ENCODE measurements at places on chromosomes 5 and 9. TPM values are rescaled to one million over a fixed set of nuclear protein-coding genes. Genes with fewer than 3 reads are reported as not detected.

DNA sequence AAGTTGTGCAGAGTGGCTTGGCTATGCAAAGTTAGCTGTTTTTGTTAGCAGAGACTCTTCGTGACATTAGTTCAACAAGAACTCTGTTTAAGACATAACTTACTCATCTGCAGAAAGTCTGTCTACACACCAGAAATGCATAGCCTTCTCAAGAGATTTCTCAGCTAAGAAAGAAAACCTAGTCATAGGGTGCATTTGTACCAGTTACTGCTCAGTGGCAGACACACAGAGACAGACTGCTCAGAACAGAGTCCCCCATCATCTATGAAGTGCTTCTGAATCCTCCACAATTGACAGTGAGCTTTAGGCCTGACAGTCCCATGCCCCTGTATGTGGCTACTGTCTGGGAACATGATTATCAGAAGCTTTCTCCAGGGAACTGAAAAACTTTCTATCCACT, 56.1 kb upstream of the IFNK start:
- DNase-seq: no peak

DNA sequence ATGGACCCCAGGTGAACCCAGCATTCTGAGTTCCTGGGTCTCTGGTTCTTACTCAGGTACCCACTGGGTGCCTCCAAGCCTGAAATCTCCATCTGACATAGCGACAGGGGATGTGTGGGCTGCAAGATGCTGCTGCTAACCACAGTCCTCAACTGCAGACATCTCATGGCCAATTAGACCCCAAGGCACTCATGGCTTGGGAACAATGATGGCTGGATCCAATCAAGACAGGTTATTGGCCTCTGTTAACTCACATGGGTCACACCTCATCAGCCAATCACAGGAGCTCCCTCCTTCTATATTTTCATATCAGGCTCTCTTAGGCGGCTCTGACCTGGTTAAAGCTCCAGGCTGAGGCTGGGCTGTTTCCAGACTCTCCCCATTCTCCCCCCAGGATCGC, 57.0 kb downstream of the CXXC5 start:
- DNase-seq: no peak

DNA sequence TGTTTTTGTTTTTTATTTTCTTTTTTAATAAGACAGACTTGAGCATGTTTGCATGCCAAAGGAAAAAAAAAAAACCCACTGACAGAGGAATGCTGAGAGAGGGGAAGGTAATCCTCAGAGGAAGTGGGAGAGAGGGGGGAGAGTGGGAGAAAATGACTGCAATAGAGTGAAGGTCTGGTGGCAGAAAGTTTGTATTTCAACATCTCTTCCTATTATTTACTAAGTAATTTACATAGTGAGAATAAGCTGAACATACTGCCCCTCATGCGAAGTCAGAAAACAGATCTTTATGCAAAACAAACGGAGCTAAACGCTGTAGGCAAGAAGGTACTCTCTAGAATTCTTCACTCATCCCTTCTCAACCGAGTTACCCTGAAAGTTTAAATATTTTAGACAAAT, 45.0 kb downstream of the ELL2 start:
- DNase-seq: no peak

DNA sequence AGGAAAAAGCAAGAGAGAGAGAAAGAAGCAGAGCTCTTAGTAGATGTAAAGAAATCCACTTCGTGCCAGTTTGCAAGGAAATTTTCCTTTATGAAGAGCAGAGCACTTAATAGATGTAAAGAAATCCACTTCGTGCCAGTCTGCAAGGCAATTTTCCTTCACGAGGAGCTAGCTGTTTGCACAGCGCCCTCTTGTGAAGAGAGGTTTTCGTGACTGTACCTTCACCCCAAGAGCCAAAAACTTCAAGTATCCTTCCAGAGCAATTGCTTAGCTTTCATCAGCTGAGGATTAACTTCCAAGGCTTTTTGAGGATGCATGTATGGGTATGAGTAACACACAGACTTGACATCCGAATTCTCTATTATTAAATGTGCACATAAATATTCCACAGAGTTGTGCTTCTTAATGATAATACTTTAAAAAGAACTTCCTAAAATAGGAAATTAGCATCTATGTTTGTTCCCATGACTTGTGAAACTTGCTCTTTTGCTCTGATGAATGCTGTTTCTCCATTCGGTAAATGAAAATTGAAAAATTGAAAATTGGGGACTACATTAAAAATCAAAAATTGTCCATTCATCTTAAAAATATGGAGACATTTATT, 525.6 kb downstream of the PDE4D start:
- DNase-seq: peak; percentile 38

DNA sequence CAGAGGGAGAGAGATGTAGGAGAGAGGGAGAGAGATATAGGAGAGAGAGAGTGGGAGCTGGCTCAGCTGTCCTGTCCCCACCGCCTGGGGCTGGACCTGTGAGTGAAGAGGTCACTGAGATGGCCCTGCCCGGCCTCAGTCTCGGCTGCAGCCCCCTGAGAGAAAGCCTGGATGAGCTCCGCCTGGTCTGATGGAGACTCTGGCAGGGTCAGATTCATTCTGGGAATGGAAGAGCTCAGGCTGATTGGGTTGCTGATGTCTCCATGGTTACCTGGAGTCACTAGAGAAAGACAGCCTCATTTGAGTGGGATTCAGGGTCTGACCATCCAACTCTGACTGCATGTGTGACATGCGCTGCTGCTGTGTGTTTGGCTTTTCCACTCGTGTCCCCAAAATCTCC, 27.1 kb upstream of the SEMA4D start:
- no peak for DNase-seq

DNA sequence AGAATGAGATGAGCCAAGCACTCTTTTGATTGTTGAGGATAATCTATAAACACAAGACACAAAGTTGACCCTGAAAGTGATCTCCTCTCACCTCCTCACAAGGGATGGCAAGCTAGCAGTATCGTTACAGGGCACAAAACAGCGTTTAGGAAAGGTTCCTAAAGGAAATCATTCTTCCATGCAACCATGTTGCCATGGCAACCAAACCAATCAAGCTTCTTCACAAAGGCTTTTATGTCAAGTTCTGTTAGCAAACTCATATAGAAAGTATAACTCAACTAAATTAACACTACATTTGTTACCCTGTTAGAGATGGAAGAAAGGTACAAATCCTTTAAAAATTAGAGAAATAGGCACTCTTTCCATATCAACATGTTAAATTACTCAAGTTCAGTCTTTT, 1016.8 kb upstream of the DMAC1 start:
- no peak for DNase-seq

DNA sequence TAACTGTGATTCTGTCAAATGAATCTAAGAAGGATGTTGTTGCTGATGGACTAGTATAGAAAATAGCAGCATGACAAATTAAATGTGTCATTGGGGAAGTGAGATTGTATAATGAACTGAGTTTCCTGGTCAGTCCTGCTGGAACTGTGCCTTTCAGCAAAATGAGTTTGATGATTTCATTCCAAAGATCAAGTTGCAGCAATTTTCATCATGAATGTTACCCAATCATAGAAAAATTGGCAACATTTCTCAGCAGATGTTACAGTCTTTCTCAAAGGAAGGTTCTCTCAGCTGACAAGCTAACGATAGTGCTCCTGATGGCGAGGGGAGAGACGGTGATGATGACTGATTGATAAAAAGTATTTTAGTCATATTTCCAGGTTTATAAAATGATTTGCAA, 10.7 kb downstream of the PCDHAC2 start:
- DNase-seq: no peak

GRCh38 chr9:124218438-124218982, 39.2 kb upstream of the NEK6 start:
- DNase-seq: peak; percentile 57

GRCh38 chr9:133352635-133353340, 3.5 kb downstream of the SURF1 start:
- DNase-seq: no peak

DNA sequence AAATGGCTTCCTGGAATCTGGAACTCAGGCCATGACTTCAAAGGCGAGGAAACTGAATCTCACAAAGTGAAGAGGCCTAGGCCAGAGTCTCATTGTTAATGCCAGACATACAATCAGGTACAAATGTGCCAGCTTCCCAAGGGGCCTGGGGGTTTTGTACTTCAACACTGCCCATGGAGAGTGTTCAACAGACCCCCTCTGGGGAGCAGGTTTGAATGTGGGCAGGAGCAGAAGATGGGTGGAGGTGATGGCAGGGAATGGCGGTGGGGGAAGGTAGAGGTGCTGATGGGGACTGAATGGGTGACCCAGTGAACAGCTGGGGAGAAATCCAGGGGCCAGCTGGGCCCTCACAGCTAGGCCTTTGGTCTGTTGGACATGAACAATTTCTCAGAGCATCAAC, 12.0 kb downstream of the FOXI1 start:
- DNase-seq: no peak

GRCh38 chr5:118220556-118221195, 767.7 kb downstream of the DTWD2 start:
- DNase-seq: no peak

GRCh38 chr5:110757118-110757729, 18.4 kb downstream of the SLC25A46 start:
- no peak for DNase-seq

DNA sequence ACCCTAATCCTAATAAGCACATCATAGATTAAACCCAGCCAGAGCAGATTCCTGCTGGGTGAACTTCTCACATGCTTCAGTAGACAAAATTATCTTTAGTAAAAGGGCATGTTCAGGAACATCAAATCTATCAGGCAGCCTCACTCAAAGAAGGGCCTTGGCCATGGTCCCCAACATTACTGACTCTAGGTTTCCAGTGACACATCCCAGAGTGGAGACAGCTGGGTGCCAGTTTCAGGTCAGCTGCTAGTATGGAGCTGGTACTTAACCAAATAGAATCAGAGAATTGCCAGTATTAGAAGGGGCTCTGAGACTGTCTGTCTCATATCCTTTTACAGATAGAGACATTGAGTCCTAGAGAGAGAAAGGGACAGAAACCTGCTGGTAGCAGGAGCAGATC, 44.1 kb upstream of the GALNT10 start:
- DNase-seq: no peak

DNA sequence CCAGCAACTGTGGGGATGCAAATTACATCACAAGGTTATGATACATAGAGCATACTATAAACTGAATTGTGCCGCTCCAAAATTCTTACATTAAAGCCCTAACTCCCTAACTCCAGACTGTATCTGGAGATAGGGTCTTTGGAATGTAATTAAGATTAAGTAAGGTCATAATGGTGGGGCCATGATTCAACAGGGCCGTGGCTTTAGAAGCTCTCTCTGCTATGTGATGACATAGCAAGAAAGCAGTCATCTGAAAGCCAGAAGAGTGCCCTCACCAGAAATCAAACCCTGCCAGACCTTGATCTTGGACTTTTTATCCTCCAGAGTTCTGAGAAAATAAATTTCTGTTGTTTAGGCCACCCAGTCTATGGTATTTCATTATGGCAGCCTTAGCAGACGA, 123.9 kb downstream of the FBXL17 start:
- no peak for DNase-seq

GRCh38 chr5:79011869-79012268, 26.8 kb upstream of the ARSB start:
- no peak for DNase-seq

- no peak for DNase-seq
Observed at GRCh38 chr9:99713838-99714306, 107.8 kb upstream of the NR4A3 start.

GRCh38 chr9:109989296-109989695, 209.3 kb downstream of the PALM2AKAP2 start:
- DNase-seq: no peak

DNA sequence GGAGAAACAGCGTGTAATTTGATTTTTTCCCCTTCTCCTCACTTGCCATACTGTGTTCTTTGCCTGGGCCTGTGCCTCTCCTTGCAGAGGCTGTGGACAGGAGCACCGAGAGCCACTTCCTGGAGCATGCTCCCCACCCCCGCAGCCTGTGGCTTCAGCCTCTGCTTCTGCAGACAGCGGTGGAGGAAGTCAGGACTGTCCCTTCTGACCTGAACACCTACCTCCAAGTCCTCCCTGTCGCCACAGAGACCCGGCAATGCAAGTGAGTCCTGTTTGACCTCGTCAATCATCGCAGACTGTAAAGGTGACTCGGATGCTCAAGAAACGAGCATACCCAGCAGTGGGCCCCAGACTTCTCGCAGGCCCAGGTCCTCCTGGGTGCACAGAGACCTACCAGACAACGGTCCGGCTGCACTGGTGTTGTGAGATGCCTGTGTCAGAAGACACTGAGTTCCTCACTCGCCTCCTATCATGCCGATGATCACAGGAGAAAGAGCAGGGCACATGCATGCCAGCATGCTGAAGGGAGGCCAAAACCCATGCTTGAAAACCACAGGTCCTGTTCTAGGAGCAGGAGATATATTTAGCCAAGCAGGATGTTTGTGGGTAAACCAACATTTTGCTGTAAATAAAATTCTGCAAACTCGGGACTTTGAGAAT, 198.8 kb downstream of the AUH start:
- DNase-seq: peak; percentile 72

- DNase-seq: no peak
Observed at GRCh38 chr9:129661029-129661428, 4.4 kb upstream of the PRRX2 start.

GRCh38 chr5:158820891-158821290, 278.8 kb downstream of the EBF1 start:
- DNase-seq: no peak

DNA sequence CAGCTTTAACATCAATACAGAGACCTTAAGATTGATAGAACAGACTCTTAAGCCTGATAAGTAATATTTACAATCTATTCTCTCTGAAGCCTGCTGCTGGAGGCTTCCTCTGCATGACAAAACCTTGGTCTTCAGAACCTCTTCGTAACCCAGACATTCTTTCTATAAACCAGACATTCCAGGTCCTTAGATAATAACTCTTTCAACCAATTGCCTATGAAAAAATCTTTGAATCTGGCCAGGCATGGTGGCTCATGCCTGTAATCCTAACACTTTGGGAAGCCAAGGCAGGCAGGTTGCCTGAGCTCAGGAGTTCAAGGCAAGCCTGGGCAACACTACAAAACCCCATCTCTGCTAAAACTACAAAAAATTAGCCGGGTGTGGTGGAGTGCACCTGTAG, 327.8 kb downstream of the ENC1 start:
- no peak for DNase-seq

DNA sequence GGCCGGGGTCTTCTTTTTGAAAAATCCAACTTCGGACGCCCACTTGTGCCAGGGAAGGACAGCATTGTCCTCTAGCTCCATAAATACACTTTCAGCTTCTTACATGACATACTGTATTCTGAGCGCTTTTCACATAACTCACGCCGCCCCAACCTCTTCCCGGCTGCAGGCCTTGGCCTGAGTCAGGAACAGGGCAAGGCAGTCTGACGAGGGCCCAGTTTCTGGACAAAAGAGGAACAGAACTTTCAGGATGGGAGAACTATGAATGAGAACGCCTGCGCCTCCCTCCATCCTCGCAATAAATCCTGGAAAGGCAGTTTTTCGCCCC, 650 bp downstream of the DCTN4 start:
- DNase-seq: peak; percentile 61

Gene OR2Y1
- not detected for total RNA-seq

Gene SHB
- total RNA-seq: 20.3 TPM

Gene PKD2L2
- total RNA-seq: not detected

Gene ATOSB
- 32.3 TPM for total RNA-seq

Gene SPATA31D4
- not detected for total RNA-seq

Gene PCDHA1
- 0.32 TPM for total RNA-seq

Gene UCK1
- total RNA-seq: 43.4 TPM

Gene FCN2
- not detected for total RNA-seq

Gene ADAMTS12
- 2.9 TPM for total RNA-seq
